ENCODE measurements at places on chromosomes 4 and X. TPM values are rescaled to one million over a fixed set of nuclear protein-coding genes. Genes with fewer than 3 reads are reported as not detected.

Gene AGTR2
- total RNA-seq: not detected

Gene COX7B2
- not detected for total RNA-seq

Gene MAGEB17
- total RNA-seq: not detected

Gene SSX1
- not detected for total RNA-seq

Gene PPBP
- not detected for total RNA-seq

Gene TACR3
- not detected for total RNA-seq

Gene XAGE1A
- total RNA-seq: not detected

Gene PCDH7
- not detected for total RNA-seq

Data from activated T-cell treated with anti-CD3 and anti-CD28 coated beads, Interleukin-2, amount 50 U/mL, for 72 hours (primary cell).